ENCODE measurements at places on chromosomes 13 and 19. TPM values are rescaled to one million over a fixed set of nuclear protein-coding genes. Genes with fewer than 3 reads are reported as not detected.

DNA sequence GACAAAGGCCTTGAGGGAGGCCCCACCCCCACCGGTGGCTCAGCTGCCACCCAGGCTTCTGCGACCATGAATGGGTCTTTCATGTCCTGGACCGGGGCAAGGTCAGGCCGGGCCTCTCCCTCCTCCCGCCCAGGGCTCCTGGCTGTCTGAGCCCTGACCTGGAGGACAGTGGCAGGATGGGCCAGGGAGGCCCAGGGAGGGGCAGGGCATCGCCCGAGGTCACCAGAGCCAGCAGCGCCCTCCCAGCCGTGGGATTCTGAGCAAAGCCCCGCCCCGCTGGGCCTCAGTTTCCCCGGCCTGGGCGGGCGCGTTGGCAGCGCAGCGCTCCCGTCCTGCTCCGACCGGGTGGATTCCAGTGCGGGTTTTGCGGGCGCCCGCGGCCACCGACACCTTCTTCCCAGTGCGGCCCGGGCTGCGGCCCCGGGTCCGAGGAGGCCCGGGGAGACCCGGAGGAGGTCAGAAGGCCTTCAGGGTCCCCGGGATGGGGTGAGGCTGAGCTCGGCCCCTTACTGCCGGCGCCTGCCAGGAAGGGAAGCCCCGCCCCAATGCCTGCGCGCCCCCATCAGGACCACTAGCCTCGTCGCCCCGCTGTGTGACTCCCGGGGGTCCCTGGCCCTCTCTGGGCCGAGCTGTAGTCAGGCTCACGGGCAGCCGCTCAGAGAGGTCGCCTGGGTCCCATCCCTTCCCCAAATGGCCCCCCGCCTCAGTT lies 24.6 kb upstream of the SEMA6B start:
- peak; percentile 95 for DNase-seq

GRCh38 chr19:14021474-14021873 lies 6.5 kb upstream of the RLN3 start:
- DNase-seq: no peak

DNA sequence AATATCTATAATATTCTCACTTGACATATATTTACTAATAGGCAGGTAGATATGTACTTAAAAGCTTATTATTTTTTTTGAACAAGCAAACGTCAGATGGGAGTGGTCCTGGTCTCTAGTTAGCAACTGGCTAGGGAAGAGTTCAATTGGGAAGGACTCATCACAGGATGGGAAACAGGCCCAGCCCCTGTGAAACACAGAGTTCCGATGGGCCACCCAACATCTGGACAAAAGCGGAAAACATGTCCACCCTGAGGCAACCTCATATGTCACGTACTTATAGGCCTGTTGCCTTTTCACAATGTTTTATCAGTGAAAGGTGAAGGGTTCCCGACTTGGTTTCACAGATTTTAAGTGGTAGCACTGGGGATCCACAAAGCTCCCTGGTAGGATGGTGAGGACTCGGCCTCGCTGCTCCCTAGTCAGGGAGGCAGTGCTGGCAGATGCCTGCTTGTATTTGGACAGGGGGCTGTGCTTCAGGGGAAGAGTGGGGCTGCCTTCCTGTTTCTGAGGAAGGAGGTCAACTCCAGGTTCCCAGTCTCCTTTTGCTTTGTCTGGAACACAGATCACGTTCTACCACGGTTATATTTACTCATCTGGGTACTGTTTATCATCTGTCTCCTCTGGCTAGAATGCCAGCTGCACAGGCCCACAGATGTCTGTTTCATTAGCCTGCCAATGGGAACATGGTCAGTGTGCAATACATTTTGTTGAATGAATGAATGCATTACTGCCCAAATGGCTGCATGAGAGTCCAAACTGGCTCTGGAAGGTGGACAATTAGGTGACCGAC lies 49.4 kb upstream of the SLC15A1 start:
- DNase-seq: no peak

- peak; percentile 81 for DNase-seq
Observed at GRCh38 chr19:3573162-3573857, 566 bp downstream of the HMG20B start.

DNA sequence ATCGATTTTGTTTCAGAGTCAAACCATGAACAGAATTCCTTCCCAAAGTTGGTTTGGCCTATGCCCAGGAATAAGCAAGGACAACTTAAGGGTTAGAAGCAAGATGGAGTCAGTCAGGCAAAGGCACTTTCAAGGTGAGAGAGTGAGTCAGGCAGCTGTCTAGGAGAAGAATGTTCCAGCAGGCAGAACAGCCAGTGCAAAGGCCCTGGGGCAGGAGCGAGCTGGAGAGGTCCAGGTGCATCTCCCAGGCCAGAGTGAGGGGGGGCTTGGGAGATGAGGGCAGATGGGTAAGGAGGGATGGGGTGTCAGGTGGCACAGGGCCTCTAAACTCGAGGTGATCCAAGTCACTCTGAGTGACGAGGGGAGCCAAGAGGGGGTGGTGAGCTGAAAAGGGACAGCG lies 9.2 kb upstream of the GRWD1 start:
- no peak for DNase-seq

- peak; percentile 67 for DNase-seq
Observed at GRCh38 chr13:99657848-99658260, 156.6 kb downstream of the TM9SF2 start.

DNA sequence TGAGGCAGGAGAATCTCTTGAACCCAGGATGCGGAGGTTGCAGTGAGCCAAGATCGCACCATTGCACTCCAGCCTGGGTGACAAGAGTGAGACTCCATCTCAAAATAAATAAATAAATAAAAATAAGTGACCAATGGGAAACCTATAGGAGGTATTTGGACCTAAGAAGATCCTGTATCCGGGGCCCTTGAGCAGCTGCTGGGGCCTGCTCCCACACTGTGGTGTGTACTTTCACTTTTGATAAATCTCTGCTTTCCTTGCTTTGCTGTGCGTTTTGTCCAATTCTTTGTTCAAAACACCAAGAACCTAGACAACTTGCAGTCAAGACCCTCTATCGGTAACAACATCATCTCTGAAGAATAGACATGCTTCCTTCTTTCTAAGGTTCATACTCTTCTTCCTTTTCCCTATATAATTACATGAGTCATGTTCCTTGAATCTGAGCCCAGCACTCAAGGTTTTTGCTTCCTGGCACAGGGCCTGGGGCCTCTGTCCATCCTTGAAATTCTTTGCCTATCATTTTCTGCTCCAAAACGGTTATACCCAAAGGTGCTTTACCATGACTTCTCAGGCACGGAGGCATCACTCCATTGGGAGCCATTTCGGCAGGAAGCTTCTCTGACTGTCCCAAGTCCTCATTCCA lies 14.2 kb upstream of the PNMA8C start:
- no peak for DNase-seq

GRCh38 chr13:33466262-33466661 lies 180.7 kb upstream of the STARD13 start:
- DNase-seq: no peak

- no peak for DNase-seq
Observed at GRCh38 chr13:85282876-85283275, 516.3 kb downstream of the SLITRK6 start.

- DNase-seq: no peak
Observed at GRCh38 chr19:28898249-28898648, 314.7 kb downstream of the UQCRFS1 start.

DNA sequence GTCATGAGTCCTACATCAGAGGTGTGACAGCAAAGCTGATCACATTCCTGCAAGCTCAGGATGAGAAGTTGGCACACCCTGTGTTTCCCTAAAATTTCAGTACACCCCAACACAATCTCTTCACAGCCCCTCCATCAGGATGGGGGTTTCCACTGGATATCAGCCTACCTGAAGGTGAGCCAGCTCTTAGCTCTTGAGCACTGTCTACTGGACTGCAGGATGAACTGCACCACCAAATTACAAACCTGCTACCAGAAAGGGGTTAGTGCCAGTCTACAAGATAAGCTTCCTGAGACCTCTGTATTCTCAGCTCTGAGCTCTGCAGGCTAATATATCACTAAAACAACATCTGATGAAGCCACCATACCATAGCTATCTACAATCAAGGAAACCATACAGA lies 1616.2 kb upstream of the SPRY2 start:
- peak; percentile 2 for DNase-seq

GRCh38 chr19:34269081-34269480 lies 14.7 kb downstream of the GARRE1 start:
- no peak for DNase-seq

GRCh38 chr19:21487969-21488368 lies 17.4 kb upstream of the ZNF429 start:
- no peak for DNase-seq

GRCh38 chr13:94154367-94154766 lies 325.1 kb downstream of the DCT start:
- peak; percentile 6 for DNase-seq

- DNase-seq: no peak
Observed at GRCh38 chr13:53847502-53847901, 818.9 kb downstream of the OLFM4 start.

DNA sequence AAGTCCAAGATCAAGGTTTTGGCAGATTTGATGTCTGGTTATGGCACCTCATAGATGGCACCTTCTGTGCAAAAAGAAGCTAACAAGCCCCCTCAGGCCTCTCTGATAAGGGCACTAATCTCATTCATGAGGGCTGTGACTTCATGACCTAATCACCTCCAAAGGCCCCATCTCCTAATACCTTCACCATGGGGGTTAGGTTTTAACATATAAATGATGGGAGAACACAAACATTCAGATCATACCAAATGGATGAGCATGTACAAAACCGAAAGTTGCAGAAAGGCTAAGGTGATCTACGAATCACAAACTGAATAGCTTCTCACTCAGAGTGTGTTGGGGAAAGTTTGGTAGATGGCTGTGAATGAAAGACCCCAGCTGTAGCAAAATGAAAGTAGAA lies 217.4 kb downstream of the TBC1D4 start:
- peak; percentile 7 for DNase-seq

GRCh38 chr19:16232568-16232967 lies 34.9 kb downstream of the AP1M1 start:
- peak; percentile 65 for DNase-seq

DNA sequence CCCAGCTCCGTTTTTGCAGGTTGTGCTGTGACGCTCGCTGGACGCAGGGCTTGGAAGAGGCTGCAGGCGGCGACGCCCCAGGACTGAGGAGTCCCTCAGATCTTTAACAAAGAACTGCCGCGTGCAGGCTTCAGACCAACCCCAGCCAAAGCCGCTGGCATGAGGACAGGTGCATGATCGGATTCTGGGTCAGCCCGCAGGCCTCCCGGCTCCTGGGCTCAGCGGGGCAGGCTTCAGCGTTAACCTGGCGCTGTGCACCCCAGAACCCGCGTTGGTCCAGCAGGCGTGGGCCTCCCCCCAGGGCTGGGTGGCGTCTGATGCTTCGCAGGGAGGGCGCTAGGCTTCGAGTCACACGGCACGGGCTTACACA lies 920 bp upstream of the TIMM13 start:
- peak; percentile 90 for DNase-seq

DNA sequence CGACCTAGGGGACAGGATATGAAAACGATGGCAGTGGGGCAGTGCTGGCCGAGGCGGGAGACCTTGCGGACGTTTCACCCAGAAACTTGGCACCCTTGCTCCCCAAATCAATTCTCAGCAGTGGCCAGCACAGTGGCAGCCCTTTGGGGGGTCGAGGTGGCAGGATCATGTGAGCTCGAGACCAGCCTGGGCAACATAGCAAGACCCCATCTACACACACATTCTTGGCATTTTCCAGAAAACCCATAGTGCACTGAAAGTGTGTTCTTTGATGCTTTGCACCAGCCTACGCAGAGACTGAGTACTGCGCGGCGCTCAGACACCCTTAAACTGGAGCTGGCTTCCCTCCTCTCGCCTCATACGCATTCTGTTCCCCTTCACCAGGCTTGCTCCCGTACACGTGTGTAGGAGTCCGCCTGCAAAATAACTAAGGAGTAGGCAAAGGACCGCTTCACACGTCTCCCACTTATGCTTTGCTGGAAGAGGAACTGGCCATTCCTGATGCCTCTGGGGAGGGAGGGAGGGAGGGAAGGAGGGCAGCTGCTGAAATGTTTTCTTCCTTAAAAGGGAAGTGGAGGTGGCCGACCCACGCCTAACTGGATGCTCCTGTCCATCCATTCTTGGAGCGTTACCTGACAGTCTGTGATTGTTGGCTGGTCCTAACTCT lies 23.5 kb upstream of the MIER2 start:
- DNase-seq: no peak

- no peak for DNase-seq
Observed at GRCh38 chr13:50422181-50423148, 407.2 kb downstream of the KCNRG start.

DNA sequence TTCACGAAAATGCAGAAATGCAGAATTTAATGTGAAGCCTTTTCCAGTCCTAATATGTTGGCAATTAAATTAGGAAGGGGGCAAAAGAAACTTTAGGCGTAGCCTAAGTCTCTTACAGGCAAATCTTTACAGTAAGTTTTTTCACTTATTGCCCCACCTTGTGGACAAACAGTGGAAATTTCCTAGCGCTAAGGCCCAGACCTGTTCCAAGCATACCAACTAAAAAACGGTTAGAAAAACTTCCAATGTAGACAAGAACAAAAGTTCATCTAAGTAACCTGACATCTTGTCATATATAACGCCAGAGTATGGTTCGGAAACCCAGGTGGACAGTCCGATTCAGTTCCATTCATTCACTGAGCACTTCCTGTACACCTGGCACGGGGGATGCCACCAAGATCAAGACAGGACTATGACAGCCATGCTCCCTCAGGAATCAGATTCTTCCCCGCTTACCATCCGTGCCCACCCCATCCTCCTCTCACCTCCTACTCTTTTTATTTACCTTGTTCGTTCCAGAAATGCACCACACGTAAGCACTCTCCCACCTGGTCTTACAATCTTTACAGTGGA lies 4.9 kb downstream of the ZAR1L start:
- peak; percentile 55 for DNase-seq

DNA sequence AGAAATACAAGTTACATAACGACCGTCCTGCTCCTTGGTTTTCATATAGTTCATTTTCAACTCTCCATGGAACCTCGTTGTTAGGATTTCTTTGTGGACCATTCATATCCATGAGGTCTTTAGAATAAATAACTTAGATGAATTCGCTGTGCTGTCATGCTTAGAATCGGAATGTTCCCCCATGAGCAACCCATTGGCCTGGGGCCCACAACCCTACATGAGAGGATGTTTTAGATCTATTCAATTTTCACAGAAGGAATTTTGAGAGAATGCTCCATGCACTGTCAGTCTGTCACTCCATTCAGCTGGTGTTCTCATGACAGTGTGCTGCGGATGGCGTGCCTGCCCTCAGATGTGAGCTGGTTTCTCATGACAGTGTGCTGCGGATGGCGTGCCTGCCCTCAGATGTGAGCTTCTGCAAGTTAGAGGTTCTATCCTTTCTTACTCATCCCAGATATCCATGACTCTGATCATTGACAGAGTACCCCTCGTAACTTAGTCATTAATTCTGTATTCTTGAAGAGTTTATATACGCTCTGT lies 1193.1 kb downstream of the EFNB2 start:
- DNase-seq: no peak

- DNase-seq: no peak
Observed at GRCh38 chr19:46111376-46111775, 13.1 kb downstream of the IGFL3 start.

The RASAL3 gene
- not detected for total RNA-seq

The RNF17 gene
- not detected for total RNA-seq

The ZNF606 gene
- total RNA-seq: 16.9 TPM

The CAPS gene
- total RNA-seq: 2.7 TPM

The ESD gene
- 119 TPM for total RNA-seq

Measured in H7 (cell line).